ENCODE measurements at places on chromosomes 2 and 18.
A peak's percentile ranks its signal among the peaks of the same experiment; 100 is the strongest.

DNA sequence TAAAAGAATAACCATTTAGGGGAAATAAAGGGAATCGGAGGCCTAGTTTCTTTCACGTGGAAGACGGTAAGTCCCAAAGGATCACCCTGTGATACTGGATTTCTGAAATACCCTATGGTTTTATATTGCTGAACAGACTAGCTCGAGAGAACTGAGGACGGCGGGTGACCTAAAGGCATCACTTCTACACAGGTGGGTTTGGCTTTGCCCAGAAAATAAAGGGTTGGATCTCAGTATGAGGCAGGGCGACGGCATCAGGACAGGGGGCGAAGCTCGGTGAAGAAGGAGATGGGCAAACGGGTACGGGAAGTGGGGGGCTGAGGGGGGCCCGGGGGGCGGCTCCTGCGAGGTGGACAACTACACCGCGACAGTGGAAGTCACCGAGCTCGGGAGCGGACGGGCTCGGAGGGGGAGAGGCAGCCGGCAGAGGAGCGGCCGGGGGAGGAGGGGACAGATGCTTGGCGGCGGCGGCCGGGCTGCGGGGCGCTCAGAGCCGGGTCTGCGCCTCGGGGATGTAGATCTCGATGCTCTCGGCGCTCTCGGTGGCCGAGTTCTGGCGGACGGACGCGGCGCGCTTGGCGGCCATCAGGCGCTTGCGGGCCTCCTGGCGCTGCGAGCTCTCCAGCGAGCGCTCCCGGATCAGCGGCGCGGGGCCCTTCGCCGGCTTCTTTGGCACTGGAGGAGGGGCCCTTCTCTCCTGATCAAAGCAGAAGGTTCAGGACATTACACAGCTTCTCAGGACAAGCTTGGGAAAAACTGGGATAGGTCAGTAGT lies 48.9 kb downstream of the TGIF1 start:
- DNase-seq = no peak

DNA sequence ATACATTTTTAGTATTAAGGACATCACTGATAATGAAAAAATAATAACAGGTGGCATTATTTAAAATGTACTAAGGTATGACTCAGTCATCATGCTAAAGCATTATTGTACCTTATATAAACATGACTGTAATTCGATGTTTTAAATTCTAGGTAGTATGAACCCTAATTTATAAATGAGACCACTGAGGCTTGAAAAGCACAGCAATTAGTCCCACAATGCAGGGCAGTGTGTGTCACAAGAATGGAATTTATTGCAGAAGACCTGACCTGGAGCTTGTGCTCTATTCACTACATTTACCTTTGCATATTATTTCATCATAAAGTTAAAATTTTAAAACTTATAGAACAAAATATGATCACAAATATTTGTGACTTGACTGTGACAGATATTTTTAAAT lies 358.5 kb upstream of the DSEL start:
- DNase-seq = no peak

DNA sequence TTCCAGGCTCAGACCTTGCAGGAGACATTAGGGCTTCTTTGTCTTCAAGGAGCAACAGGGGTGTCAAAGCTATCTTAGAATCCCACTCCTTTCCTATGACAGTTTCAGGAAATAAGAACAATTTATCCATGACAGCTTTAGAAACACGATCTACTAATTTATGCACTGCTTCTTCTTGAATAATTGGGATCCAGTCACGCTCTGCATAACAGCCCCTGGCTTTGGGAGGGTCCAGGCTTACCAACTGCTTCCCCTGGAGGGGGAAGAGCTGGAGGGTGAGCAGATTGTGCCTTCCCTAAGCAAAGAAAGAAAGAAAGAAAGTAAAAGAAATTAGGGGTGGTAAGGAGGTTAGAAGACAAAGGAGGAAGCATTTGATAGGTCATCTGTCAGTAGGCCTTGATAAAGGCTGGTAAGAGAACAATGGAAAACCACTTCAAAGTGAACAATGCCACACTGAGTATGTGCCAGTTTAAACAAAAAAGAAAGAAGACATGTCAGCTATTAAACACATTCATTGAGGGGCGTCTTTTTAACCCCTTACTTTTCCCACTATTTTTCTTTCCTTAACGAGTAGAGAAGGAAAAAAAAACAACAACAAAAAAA lies 327.6 kb downstream of the DCC start:
- DNase-seq = no peak

DNA sequence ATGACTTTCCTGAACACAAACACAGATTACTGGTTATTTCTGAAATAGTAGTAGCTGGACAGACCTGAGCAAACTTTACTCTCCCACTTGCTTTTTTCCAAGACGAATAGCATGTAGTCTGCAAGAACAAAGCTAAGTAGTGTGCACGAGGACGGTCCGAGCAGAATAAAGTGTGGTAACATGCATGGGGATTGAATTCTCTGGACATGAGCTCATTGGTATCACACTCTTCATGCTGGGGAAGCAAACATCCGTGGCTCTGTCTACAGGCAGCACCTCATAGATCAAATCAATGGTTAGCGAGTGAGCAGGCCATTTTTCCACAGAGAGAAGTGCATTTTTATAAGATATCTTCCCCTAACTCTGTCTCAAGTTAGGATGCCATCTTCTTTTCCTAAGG lies 164.8 kb upstream of the STK17B start:
- DNase-seq = no peak

DNA sequence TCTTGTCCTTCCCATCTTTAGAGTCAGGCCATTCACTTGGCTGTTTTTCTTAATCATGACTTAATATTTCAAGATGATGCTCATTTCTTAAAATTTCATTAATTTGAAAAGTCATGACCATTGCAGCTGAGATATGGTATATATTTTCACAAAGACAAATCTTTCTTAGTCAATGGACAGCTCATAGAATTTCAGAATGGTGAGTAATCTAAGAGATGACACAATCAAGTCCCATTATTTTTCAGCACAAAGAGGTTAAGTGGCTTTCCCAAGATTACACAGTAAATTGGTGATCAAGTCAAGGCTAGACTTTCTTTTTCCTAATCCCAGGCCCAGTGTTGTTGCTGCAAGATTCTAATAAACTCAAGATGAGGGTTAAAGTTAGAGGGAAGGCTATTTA lies 34.4 kb upstream of the NT5C1B start:
- DNase-seq = peak; percentile 41

GRCh38 chr2:47569658-47570475 lies 166.9 kb downstream of the MSH2 start:
- peak; percentile 59 for DNase-seq

- DNase-seq = peak; percentile 8
These were observed 85.5 kb downstream of the NFATC1 start for GRCh38 chr18:79481046-79481790.

- no peak for DNase-seq
These were observed 10.5 kb upstream of the TTC39C start for GRCh38 chr18:24003903-24004640.

- peak; percentile 69 for DNase-seq
These were observed 296.5 kb downstream of the MTX2 start for GRCh38 chr2:176565641-176566323.

- DNase-seq = no peak
These were observed 152.0 kb upstream of the ZEB2 start for GRCh38 chr2:144671695-144672455.

DNA sequence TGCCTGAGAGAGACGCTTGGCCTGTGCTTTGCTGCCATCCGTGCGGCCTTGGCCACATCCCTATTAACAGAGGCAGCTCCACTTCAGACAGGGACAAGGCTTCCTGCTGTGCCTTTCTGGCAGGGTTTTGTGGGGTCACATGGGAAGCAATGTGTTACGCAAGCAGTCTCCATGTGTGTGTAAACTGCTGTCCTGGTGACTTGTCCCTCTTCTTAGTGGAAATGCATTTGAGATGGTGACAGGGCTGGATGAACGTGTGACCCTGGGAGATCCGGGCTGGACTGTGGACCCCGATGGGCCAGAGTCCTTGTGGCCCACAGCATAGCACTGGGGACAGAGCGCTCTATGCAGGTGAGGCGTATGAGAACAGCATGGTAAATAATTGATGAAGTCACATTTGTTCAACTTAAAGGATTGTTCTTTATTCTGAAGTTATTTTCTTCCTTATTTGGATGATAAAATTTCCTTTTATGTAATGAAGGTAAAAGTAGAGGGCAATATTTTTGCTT lies 23.2 kb downstream of the ASB1 start:
- no peak for DNase-seq

DNA sequence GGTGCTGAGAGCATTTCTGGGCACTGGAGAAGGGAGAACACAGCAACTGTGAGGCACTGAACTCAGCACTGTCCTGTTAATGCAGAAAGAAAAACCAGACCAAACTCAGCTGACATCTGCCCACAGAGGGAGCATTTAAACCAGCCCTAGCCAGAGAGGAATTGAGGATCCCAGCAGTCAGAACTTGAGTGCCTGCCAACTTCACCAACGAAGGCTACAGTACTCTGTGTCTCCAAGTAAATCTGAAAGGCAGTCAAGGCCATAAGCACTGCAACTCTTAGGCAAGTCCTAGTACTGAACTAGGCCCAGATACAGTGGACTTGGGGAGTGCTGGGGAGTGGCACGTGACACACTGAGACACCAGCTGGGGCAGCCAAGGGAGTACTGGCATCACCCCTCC lies 176.2 kb upstream of the ZC3H15 start:
- no peak for DNase-seq

- DNase-seq = no peak
These were observed 36.5 kb downstream of the GPD2 start for GRCh38 chr2:156472686-156473085.

GRCh38 chr2:151610310-151610709 lies 124.0 kb downstream of the NEB start:
- no peak for DNase-seq

DNA sequence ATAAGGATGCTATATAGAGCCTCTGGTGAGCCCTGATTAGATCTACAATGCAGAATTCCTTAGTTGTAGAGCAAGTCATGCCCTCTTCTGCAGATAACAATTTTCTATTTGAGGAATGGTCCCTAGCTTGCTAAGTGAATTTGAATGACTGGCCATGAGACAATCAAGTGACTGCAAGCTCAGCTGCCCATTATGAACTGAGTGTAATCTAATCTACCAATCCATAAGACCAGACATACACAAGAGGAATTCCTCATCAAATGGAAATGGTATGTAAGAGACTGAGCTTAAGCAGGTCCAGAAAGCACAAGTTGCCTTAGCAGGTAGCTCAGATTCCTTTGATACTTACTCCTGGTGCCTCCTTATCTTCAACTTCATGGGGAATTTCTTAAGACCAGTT lies 4.8 kb upstream of the ANKRD44 start:
- no peak for DNase-seq

GRCh38 chr2:202910698-202911097 lies 775 bp downstream of the WDR12 start:
- DNase-seq = no peak

GRCh38 chr2:204545861-204546735 lies 823 bp downstream of the PARD3B start:
- DNase-seq = no peak

- DNase-seq = no peak
These were observed 95.9 kb upstream of the CELF4 start for GRCh38 chr18:37661478-37661877.

- no peak for DNase-seq
These were observed 6.6 kb downstream of the BCL2L11 start for GRCh38 chr2:111127351-111127750.

DNA sequence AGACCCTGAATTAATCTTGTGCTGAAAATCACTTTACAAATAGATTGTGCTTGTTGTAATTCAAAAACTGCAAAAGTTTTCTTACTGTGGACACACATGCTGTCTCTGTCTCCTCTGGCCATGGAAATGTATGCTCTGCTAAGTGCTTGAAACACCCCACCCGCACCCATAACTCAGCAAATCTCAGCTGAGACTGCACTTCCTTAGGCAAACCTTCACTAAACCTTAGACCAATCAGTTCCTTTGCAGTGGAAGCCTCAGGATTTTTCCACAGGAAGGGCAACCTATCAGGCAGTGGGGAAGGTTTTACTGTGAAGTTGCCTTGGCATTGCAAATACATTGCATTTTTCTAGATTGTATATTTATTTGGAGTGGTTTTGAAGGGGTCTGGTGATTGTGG lies 62.2 kb upstream of the PLA2R1 start:
- no peak for DNase-seq

DNA sequence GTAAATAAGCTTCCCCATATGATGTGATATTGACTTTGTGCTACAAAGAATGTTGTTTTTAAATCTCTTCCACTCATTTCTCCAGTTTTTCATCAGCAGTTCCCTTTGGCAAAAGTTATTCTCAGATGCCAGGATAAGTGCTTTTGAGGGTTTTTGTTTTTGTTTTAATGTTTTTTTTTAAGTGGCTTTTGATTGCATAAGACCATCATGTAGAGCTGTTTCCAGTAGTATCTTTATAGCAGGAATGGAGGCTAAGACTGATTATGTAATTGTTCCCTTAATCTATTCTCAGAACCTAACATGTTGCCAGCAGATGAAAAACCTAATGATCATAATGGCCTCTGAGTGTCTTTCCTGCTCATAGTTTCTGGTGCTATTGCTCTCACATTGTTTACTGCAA lies 77.9 kb downstream of the CABLES1 start:
- no peak for DNase-seq

GRCh38 chr18:63090334-63090733 lies 229.2 kb downstream of the BCL2 start:
- DNase-seq = no peak

GRCh38 chr2:109238580-109238979 lies 109.6 kb downstream of the SH3RF3 start:
- DNase-seq = no peak

DNA sequence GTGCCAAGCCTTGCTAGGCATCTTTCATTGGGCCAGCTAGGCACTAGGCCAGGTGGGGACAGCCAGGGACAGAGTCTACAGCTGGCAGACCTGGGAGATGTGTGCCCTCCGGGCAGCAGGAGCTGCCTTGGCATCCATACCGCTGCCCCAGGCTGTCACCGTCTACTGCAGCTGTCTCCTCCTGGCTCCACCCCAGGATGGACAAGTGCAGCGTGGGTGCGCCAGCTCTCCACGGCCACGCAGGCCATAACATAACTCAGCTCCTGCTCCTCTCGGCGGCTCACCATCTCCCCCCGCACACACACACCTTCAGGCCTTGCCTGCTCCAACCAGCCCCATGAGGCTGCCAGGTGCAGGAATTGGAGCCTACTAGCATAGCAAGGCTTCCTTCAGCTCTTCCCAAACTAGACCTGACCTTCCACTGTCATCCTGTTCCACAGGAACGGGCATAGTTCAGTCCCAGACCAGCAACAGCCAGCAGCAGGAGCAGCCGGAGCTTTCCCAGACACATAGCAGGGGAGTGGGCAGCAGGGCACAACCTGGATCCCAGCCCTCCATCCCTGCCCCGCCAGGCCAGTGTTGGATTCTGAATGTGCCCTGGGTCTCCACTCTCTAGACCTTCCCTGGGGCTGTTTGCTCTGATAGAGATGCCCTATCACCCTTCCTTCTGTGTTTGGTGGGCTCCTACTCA lies 2.5 kb upstream of the ADRA2B start:
- DNase-seq = no peak

GRCh38 chr2:8224347-8225190 lies 457.3 kb upstream of the ID2 start:
- DNase-seq = peak; percentile 41

GRCh38 chr2:159728629-159729028 lies 16.3 kb downstream of the MARCHF7 start:
- DNase-seq = no peak
